Stimulated activated CD4-positive, alpha-beta T cell treated with anti-CD3 and anti-CD28 coated beads, TNF-alpha, amount 100 ng/mL, for 4 hours (primary cell): ENCODE measurements at places on chromosomes 4 and X.

GRCh38 chr4:164379694-164380093 is 374.2 kb upstream of the SMIM31 start:
- DNase-seq, result no peak

- no peak for DNase-seq
These were observed 85.0 kb upstream of the ADRA2C start for GRCh38 chr4:3681191-3681590.

GRCh38 chrX:48992341-48992740 is 9.7 kb downstream of the GRIPAP1 start:
- no peak for DNase-seq

GRCh38 chr4:24805067-24805466 is 9.7 kb downstream of the SOD3 start:
- no peak for DNase-seq

DNA sequence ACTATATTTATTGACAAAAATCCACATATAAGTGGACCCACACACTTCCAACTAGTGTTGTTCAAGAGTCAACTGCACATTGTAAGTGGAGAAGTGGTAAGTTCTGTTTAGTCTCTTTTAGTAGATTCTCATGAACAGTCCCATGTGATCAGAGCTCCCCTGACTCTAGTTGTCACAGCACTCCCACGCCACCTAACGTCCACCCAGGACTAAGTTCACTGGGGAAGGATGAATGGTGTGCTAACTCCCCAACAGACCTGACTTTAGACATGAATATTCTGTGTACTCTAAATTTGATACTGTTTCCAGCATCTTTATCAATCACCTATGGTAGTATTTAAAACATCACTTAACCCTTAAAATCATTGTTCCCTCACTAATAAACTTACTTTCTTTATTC is 59.8 kb downstream of the PACRGL start:
- no peak for DNase-seq

DNA sequence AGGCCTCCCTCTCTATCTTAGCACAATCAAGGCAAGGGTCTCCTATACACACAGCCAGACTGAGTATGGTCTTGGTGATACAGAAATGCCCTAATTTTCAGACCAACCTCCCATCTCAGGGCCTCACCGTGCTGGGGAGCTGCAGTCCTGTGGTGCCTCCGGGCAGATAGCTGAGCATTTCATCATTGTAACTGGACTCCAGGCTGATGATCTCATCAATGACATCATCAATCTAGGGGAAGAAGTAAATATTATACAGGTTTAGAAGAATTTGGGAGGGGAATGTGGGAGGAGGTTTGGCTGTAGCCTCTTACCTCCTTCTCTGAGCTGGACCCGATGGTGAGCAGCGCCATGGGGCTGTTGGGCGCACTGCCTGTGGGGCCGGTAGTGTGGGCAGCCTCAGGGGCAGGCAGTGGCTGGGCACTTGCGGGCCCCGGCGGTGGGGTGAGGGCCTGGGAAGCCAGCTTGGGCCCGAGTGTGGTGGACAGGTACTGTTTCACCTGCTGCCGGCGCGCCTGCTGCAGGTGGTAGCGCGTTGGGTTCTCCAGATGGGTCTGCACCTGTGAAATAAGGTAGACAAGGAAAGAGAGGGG is 5.2 kb downstream of the TFE3 start:
- no peak for DNase-seq

GRCh38 chrX:4762196-4762595 is 1048.7 kb upstream of the PRKX start:
- DNase-seq, result no peak

GRCh38 chr4:73721909-73722308 is 18.5 kb upstream of the CXCL8 start:
- DNase-seq, result no peak
